Effector CD4-positive, alpha-beta T cell (primary cell): ENCODE measurements at places on chromosomes 12 and 14.
A peak's percentile ranks its signal among the peaks of the same experiment; 100 is the strongest.

GRCh38 chr14:99325016-99325415, 53.0 kb upstream of the BCL11B start:
- DNase-seq, result no peak

DNA sequence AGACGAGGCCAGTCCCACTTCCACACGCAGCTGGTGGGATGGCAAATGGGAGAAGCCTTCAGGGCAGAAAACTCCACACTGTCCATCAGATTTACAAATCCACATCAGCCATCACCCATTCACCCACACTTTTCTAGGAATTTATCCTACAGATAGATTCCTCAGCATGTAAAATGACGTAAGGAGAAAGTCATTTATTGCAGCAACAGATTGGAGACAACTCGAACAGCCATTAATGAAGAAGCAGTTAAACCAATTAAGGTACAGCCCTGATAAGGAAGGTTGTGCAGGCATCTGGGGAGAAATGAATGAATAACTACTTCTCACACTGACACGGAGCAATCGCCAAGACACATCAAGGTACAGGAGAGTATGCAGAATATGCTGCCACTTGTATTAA, 26.2 kb downstream of the PRKAB1 start:
- DNase-seq, result no peak

- DNase-seq, result no peak
Observed at GRCh38 chr14:100673085-100673806, 53.4 kb upstream of the DLK1 start.

- DNase-seq, result no peak
Observed at GRCh38 chr14:78455896-78456435, 285.8 kb downstream of the NRXN3 start.

DNA sequence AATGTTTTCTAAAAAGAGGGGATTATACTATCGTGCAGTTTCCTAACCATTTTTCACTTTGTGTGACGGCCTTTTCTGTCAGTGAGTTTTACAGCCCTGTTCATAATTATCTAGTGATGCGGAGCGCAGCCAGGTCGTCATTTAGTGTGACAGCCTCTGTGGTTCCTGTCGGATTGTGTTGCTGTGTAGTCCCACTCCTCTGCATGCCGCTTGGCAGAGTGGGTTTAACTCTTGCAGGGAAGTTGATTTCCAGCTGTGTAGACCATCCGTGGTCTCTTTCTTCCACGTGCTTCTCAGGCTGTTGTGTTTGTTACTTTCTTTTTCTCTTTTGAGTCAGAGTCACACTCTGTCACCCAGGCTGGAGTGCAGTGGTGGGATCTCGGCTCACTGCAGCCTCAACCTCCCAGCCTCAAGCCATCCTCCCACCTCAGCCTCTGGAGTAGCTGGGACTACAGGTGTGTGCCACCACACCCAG, 8.6 kb downstream of the RAN start:
- no peak for DNase-seq

- peak; percentile 38 for DNase-seq
Observed at GRCh38 chr12:67269633-67270573, 745 bp downstream of the CAND1 start.

- DNase-seq, result no peak
Observed at GRCh38 chr14:62179367-62180018, 417.3 kb downstream of the SNAPC1 start.

- DNase-seq, result no peak
Observed at GRCh38 chr14:93201155-93201704, 5.6 kb downstream of the GON7 start.

- no peak for DNase-seq
Observed at GRCh38 chr12:91099836-91100235, 11.5 kb downstream of the LUM start.

- no peak for DNase-seq
Observed at GRCh38 chr12:101666052-101666728, 31.2 kb upstream of the CHPT1 start.
